ENCODE measurements at places on chromosomes 5 and 9.

DNA sequence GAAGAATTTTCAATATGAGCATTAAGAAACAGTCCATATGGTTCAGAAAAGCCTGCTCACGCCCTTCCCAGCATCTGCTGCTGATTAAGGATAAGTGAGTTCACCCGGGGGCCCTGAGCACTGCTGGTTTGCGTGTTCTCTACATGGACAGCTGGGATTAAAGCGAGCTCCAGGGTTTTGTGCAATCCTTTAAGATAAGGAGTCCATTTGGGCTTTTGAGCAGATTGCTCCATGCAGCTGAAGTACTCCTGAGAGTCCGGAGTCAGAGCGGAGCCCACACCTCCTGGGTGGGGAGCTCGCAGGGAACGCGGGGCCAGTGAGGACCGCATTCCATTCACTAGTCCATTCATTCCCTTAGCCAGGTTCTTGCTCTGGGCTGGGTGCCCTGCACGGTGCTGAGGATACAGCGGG, 149.3 kb upstream of the COL5A1 start:
- no peak for DNase-seq

- no peak for DNase-seq
These were observed 128.3 kb downstream of the TLE1 start for GRCh38 chr9:81560851-81561732.

- DNase-seq, result no peak
These were observed 1439.6 kb upstream of the C9orf72 start for GRCh38 chr9:29012911-29013310.

GRCh38 chr9:89398621-89399020, 80.3 kb downstream of the SECISBP2 start:
- DNase-seq, result no peak

- no peak for DNase-seq
These were observed 13.7 kb downstream of the FCN2 start for GRCh38 chr9:134894136-134894860.

Data from posterior cingulate gyrus (tissue), 11 donors.